Activated CD8-positive, alpha-beta memory T cell treated with anti-CD3 and anti-CD28 coated beads for 4 hours (primary cell): ENCODE measurements at places on chromosomes 7 and 10.

- no peak for DNase-seq
Observed at GRCh38 chr7:22675917-22676343, 51.1 kb upstream of the IL6 start.

GRCh38 chr7:29005829-29006228 is 47.7 kb upstream of the TRIL start:
- DNase-seq = no peak

GRCh38 chr10:61970182-61971002 is 68.9 kb downstream of the ARID5B start:
- no peak for DNase-seq

DNA sequence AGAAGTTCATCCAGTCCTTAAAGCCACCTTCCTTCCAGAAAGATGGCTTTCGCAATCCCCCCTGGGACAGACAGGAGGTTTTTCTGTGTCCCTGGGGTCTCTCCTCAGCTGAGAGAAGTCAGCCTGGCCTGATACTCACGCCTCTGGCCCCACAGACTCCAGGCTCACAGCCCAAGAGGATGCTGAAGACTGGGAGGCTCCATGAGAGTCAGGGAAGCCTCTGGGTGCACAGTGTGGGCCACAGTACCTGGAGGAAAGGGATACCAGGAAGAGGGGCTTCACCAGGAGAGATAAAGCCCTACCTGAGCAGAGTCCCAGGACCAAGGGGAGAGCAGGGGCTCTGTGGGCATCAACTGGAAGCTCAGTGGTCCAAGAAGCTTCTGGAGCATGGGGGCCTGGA is 324.4 kb downstream of the GRID1 start:
- no peak for DNase-seq

- DNase-seq = no peak
Observed at GRCh38 chr7:66307591-66308215, 102.6 kb downstream of the TPST1 start.

DNA sequence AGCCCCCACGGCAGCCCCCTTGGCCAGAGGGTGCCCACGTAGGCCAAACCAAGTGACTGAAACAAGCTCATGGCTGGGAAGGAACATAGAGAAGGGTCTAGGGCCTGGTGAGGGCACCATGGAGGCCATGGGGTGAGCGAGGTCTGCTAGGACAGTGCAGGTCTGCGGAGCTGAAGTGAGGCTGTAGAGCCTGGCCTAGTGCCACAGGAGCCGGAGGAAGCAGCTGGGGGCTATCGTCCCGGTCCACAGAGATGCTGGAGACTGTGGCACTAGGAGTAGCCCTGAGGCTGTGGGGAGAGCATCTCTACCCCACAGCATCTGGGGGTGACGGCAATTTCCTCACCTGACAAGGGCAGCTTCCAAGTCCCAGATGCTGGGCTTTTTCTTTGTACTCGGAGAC is 150.3 kb downstream of the ZNF22 start:
- DNase-seq = no peak

GRCh38 chr10:94757916-94758315 is 4.6 kb upstream of the CYP2C19 start:
- no peak for DNase-seq

- no peak for DNase-seq
Observed at GRCh38 chr10:50426485-50426884, 175.2 kb upstream of the ASAH2 start.

DNA sequence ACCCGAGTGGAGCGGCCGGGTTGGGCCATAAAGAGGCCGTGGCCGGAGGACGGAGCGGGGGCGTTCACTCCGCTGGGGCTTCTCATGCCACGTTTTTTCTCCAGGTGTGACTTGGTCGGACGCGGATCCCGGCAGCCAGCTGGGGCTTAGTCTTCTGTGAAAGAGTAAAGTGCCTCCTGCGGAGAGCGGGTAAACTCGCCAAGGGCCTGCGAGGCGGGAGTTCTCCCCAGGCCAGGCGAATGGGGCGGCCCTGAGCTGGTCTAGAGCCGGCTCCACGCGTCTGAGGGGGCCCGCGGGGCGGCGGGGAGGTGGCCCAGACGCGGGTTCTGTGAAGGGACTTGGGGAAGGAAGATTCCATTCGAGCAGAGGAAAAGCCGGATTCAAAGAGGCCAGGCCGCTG is 86.3 kb upstream of the VIPR2 start:
- DNase-seq = no peak

DNA sequence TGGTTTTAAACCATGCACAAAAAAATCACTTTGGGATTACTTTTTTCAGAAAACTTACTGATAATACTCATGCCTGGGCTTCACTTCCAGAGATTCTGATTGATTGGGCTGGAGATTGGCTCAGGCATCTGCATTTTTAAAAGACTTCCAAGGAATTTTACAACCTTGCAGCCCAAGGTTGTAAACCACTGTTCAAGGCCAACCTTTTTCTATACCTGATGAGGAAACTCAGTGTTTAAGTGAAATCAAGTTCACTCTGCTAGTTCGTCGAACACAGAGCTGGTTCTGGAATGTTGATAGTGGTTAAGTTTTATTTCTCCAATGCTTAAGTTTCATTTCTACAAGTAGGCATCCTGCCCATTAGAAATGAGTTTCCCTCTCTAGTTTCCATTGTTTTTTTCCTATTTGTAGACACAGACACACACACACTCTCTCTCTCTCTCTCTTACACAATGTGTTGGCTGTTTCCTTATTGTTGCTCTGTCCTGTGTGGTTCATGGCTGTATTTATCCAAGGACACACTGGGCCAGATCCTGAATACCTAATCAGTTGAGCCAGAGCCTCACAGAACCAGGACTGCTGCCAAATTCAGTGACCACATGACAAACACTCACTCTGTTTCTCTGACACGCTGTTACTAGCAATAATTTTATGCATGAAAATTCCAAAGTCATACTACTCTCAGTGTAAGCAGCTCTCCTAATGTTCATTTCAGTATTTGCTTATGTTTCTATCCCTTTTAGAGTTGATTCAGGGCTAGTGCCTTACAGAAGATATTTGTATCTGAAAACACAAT is 3.7 kb upstream of the IFIT1B start:
- DNase-seq = no peak

DNA sequence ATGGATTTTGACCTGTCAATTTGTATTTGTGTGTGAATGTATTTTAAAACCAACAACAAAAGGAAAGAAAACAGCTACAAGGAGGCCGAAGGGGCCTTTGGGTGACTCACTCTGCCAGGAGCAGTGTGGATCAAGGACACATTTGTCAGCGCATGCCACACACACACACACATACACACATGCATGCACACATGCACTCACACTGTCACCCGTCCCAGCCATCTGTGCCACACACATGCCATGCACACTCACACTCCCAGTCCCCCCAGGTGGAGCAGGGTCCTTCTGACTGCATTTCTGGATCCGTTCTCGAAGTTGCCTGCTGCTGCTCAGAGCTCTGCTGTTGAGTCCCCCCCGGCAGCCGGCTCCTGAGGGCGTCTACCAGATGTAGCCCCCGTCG is 26.0 kb downstream of the SPOCK2 start:
- no peak for DNase-seq

- no peak for DNase-seq
Observed at GRCh38 chr7:133391206-133391605, 138.3 kb downstream of the EXOC4 start.

- no peak for DNase-seq
Observed at GRCh38 chr10:48667960-48668590, 16.6 kb upstream of the WDFY4 start.

GRCh38 chr7:149090397-149091195 is at the start of gene ZNF786:
ZNF786 (minus strand) TSS chr7:149090718; CDS start chr7:149090640, 78 bp downstream.
- peak; percentile 86 for DNase-seq

GRCh38 chr10:88347597-88348304 is 235.4 kb downstream of the RNLS start:
- no peak for DNase-seq
